ENCODE measurements at places on chromosomes 1 and 21.

- DNase-seq = no peak
These were observed 4.4 kb downstream of the DVL1 start for GRCh38 chr1:1344655-1345361.

DNA sequence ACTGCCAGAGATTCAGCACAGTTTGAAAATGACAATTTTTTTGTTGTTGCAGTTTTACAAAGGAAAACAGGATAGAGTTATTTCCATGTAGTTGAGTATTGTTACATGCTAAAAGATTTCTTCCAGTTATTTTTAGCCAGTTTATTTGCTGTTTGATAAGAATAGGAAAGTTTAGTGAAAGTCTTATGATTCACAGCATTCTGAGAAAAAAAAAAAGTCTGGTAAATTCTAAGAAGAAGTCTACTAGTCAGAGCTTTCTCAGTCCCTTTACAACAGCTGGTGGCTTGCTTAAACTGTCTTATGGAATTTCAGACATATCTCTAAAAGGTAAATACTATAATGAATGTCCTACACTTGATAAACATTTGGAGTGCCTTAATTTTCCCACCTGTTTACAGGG lies 341.7 kb downstream of the DSCAM start:
- no peak for DNase-seq

DNA sequence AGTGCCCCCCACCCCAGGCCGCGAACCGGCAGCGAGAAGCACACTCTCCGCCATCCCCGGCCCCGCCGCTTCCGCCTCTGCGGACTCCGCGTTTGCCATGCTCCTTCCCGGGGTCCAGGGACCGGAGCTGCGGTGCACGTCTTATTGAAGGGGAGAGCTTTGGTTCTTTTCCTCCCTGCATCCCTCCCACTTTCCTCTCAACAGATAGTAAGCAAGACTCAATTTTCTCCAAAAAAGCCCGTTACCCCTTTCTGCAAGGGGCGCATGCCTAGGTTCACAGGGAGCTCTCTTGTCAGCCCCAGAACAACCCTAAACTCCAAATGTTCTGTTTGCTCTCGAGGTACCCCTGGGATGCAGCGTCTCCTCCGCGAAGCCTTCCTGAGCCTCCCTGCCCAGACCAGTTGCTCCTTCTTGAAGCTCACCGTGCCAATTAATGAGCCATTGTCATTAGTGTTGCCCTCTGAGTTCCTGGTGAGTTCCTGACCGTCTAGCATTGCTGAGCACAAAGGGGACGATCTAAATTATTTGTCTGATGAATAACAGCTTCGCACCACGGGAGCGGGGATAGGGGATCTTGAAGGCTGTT lies 8.1 kb downstream of the FOXD3 start:
- DNase-seq = no peak

DNA sequence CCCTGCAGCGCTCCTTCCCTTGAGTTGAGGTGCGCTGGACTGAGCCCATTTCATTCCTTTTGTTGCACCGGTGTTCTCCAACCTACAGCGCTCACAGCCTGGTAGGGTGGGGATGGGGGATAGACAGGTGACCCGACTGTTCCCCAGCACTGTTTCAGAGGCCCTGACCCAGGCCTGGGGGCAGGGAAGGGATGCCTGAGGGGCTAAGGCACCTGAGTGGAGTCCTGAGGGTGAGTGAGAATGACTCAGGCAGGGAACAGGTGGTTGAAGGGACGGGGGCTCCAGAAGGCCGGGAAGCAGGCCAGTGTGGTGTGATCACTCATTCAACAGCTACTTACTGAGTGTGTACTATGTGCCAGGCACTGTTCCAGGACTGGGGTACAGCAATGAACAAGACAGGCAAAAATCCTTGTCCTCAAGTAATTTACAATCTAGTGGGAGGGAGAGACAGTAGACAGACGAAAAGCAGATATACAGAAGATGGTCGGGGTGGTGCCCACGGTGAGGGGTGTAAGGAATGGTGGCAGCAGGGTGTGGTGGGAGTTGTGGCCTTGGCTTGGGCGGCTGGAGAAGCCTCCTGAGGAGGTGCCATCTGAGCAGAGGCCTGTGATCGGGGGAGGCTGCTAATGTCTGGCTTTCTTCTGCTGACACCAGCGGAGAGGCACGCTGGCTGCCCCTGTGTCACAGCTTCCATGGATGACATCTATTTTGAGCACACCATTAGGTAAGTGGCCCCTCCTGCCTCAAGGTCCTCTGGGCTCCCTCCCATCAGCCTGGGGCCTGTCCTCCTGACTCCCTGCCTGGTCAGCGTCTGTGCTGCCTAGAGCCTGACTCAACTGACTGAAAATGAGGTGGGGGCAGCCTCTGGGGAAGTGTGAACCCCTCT lies 37.4 kb downstream of the ACOT11 start:
- DNase-seq = no peak

DNA sequence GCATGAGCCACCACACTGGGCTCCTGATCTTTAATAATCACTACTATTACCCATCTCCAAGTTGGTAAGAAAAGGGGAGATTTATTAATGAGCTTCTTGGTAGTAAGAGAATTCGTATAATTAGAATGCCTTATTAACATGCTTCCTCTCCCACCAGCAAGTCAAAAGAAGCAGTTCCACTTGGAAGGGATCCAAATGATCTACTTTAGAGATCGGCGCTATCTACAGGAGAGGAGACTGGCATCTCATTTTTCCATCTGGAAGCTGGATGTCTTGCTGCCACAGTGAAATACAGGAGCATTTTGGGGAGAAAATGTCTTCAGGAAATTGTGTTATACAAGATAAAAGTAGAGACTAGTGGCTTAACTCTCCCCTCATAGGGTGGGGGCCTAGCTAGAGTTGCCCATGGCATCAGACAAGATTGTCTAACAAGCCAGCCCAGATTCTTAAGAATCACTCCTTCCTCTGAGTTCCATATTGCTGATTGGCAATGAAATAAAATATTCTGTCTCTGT lies 33.6 kb upstream of the CAMSAP2 start:
- DNase-seq = no peak

GRCh38 chr1:214900590-214900989 lies 181.9 kb upstream of the KCNK2 start:
- DNase-seq = no peak
